NCI-H446 (cell line): ENCODE measurements at places on chromosomes 7 and 10.

- DNase-seq, result no peak
These were observed 49.1 kb upstream of the SEMA3C start for GRCh38 chr7:80967917-80968297.

GRCh38 chr10:86167762-86168128 is 198.8 kb downstream of the GRID1 start:
- DNase-seq, result no peak

GRCh38 chr10:113000442-113000841 is 50.4 kb downstream of the TCF7L2 start:
- DNase-seq, result no peak

DNA sequence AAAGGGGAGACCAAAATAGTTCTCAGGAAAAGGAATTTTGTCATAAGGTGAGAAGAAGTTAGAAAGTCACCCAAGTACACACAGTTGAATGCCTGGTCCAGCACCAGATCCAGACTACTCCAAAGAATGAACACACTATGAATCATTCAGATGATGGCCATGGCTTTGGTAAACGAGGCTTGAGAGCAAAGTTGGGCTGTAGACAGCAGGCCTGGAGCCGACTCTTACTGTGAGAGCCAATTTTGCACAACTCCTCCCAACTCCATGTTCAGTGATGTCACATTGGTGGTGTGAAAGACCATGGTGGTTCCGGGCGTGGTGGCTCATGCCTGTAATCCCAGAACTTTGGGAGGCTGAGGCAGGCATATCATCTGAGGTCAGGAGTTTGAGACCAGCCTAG is 131.6 kb downstream of the PKD1L1 start:
- no peak for DNase-seq

- no peak for DNase-seq
These were observed 13.9 kb downstream of the EIF4H start for GRCh38 chr7:74187915-74188675.

DNA sequence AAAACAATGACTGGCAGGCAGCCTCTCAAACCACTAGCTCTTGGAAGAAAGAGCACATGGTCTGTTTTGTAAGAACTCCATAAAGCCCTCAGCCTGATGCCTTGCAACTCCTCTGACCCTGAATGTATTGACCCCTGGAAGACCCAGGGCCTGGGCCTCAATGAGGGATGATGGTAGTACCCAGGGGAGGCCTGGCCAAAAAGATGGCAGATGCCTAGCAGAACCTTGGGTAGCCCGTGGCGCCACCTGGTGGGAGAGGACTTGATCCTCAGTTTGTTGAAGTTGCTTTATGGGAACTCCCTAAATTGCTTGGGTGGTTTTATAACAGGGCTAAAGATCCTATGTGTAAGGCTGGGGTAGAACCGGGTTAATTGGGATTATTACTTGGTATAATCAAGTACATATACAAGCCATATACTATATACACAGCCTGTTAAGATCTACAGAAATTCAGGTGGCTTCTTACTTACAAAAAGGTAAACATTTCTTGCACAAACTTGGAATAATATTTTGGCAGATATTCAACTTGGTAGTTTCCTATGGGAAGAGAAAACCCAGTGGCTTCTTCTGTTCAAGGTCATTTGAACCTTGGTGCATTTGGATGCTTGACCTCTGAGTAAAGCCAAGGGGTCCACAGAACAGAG is 95.8 kb upstream of the CACUL1 start:
- DNase-seq, result peak; percentile 73

GRCh38 chr10:69179089-69179742 is 818 bp upstream of the SUPV3L1 start:
- DNase-seq, result no peak

DNA sequence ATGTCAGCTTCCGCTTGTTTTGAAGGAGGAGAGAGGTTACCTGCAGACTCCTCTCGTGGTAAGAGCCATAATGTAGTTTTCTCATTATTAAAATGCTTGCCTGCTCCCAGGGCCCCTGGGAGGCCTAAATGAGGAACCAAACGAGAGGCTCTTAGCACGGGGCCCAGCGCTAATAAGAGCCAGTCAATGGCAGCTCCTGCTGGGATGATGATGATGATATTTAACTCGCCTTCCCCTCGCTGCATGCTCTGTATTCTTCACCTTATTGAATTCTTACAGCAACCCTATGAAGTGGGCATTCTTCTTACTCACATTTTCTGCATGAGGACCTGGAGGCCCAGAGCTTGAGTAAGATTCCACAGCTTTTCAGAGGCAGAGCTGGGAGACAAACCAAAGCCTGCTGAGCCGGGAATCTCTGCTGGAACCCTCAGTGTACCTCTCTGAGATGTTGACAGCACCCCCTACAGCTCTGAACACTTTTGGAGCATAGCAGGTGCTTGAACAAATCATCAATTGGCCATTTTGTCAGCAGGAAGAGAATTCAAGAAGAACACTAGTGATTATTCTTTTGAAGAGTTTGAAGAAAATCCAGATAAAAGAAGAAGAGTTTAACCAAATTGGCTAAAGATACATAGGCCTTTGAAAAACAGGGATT is 93.1 kb upstream of the HABP2 start:
- DNase-seq, result no peak
